ENCODE measurements at places on chromosomes 3 and 15.

- DNase-seq = no peak
Observed at GRCh38 chr3:49674497-49674983, 389 bp downstream of the APEH start.

DNA sequence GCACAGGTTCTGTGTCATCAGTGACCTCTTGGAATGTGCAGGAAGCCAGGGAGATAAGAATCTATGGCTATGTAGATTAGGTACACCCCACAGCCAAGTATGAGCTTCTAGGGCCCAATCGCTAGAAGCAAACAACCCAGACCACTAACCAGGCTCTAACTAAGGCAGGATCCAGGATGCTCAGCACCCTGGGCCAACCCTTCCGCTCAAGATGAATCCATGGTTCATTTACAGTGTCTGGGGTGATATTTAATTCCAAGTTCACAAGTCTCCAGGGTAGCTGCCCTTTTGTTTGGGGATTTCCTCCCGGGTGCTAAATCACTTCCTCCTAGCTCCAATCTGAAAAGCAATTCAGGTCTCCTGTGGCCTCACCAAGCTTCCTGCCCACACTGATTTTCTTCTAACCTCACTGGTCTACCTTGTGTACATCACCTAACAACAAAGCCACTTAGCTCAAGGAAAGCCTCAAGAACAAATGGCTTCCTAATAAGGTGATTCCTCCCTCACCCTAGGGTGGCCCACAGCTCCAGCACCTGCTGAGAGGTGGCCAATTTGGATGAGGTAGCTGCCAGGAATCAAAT, 2.4 kb downstream of the EHD4 start:
- DNase-seq = no peak

- DNase-seq = no peak
Observed at GRCh38 chr15:47786371-47786770, 69.1 kb downstream of the SEMA6D start.

DNA sequence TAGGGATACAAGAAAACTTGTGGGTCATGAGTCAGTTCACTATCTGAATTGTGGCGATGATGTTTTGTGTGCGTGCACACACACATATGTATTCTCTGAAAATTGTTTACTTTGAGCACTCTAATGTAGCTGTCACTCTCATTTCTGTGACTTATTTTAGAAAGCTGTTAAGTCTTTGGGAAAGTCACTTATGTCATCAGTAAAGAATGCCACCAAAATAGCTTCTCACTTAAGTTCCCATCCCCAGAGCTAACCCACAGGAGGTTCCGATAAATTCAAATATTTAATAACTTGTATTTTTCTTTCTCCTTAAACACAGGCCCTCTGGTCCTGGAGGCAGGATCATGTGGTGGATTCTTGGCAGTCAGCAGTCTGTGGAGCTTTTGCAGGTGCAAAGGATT, 138.3 kb downstream of the LRIG1 start:
- no peak for DNase-seq

- DNase-seq = peak; percentile 25
Observed at GRCh38 chr15:66566963-66567531, 1.2 kb upstream of the LCTL start.

GRCh38 chr15:80109388-80109787, 43.4 kb upstream of the FAH start:
- no peak for DNase-seq

GRCh38 chr3:195746346-195746745, 25.6 kb downstream of the MUC20 start:
- DNase-seq = no peak

DNA sequence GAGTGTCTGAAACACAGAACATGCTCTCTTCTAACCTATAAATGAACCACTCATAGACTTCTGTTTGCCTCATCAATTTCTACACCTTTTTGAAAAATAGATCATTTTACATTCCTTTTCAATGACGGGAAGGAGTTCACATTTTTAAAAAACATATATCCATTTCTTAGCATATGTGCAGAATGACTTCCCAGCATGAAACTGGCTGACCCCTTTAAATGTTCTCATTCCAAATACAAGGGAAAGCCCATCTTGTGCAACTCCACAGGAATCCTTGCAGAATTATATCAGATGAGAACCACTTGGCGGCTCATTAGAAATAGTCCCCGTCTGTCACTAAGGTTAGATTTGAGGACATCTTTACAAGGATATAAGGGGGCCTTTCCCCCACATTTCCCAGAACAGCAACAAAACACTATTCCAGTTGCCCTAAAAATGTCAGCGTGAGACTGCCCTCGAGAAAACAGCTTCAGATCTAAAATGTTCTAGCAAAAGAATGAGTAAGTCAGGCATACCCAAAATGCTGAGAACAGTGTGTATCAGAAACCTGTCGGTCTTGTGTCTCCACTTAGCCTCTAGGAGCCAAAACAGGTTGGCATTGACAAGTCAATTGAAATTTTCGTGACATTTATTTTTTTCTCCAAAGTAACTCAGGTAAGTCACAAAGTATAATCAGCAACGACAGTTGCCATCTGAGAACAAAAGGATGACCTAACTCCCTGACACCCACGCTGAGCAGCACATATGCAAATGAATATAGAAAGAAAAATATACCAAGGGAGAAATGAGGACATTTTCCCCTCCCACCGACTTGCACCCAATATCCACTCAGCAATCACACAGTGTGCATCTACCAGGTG, 63.1 kb downstream of the FOXP1 start:
- DNase-seq = no peak

- no peak for DNase-seq
Observed at GRCh38 chr15:78540871-78541743, 863 bp downstream of the PSMA4 start.

All from activated CD4-positive, CD25-positive, alpha-beta regulatory T cell (primary cell).